CD8-positive, alpha-beta memory T cell (primary cell): ENCODE measurements at places on chromosomes 13 and 19.
A peak's percentile ranks its signal among the peaks of the same experiment; 100 is the strongest.

- DNase-seq, result no peak
Measured at GRCh38 chr19:16561382-16561781, 10.8 kb downstream of the SLC35E1 start.

GRCh38 chr13:86881390-86881789 lies 789.8 kb upstream of the SLITRK5 start:
- no peak for DNase-seq

- peak; percentile 31 for DNase-seq
Measured at GRCh38 chr19:17755977-17756670, 4.8 kb downstream of the FCHO1 start.

GRCh38 chr13:50080203-50080910 lies 65.1 kb downstream of the KCNRG start:
- DNase-seq, result no peak

- DNase-seq, result no peak
Measured at GRCh38 chr13:95296326-95296925, 4.8 kb downstream of the ABCC4 start.

DNA sequence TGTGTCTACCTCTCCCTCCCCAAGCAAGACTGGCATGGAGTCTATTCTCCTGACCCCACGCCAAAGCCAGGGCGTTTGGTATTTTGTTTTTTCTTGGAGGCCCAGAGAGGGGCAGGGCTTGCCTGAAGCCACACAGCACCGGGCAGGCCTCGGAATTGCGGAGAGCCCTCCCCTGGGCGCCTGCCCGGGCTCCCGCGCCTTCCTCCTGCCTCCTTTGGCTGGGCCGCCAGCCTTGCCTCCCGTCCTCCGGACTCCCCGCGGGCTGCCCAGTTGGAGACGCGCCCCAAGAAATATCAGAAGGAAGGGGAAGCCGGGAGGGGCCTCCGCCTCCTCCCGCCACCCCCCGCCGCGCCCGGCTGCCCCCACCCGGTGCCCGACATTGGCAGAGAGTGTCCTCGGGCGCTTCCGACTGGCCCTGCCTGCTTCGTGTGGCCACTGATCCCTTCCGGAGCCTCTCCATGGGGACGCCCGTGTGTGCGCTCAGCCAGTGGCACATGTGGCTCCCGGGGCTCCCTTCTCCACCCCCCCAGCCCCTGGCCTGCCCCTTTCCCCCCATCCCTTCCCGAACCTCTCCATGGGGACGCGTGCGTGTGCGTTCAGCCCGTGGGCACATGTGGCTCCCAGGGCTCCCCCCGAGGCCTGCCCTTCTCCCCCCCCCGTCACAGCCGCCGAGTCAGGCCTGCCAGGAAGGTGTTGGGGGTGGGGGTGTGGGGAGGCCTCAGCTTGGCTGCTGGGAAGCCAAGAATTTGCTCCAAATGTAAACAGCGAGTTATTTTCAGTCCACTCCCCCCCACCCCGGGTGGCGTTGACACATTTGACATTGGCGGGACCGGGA lies 37.3 kb downstream of the NFIC start:
- no peak for DNase-seq

DNA sequence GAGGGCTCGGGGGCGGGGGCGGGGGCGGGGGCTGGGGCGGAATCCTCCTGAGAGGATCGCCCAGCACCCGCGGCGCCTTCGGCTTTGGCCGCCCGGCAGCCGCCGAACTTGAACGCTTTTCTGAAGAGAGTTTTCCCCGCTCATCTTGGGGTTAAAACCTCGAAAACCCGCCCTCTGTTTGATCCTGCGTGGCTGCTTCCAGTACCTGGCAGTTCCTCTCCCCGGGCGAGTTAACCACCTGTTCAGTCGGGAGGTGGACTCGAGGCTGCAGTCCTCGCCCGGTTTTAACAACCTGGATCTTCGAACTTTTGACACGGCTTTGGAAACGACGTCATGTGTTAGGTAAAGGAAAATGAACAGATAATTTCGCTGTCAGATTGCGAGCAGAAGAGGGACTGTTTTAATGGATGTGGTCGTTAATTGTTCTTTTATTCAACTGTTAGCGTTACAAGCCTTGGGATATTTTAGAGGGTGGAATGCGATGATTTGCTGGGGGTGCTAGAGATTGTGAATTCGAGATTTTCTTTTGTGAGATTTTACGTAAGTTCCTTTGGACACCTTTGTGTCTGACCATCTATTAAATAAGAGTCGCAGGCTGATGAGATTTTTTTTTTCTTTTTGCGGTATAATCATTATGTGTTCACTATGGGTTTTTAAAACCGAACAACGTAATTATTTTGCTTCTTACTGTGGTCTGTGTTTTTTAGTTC lies 1.0 kb downstream of the FNDC3A start:
- no peak for DNase-seq

GRCh38 chr13:101623470-101624209 lies 171.2 kb downstream of the ITGBL1 start:
- DNase-seq, result no peak
